Dermis microvascular lymphatic vessel endothelial cell (primary cell): ENCODE measurements at places on chromosomes 13 and 19.

GRCh38 chr13:87123987-87124784, 547.0 kb upstream of the SLITRK5 start:
- DNase-seq: no peak

- no peak for DNase-seq
Measured at GRCh38 chr13:44403461-44404056, 29.9 kb downstream of the SERP2 start.

DNA sequence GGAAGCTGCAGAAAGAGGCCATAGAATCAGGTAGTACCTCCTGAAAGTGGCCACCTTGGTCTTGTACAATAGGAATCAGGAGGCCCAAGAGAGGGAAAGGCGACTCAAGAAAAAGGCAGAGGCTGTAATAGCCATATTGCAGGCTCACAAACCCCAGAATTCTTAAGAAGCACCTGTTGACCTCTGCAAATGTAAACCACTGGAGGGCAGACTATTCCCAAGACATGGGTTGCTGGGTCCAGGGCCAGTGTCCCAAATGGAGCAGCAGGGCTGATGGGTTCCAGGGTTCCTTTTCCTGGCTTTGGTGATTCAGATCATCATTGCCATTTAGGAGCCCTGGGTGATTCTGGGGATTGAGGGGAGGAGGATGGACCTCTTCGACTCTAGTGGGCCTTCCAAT, 167.6 kb downstream of the B3GLCT start:
- no peak for DNase-seq

DNA sequence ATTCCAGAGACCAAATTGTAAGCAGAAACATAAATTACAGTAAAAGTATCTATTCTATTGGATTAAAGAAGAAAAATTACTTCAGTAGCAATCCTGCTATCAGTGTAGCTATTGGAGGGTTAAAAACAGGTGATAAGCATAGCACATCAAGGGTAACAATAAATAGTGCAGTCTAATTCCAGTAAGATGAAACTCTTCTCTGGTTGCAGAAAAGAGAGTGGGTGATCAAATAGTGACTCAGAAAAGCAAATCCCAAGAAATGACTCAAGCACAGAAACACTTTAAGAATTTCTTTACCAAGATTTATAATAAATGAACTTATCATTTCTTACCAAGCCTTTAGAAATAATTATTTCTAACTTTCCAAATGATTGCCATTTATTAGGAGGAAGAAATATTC, 135.7 kb downstream of the LMO7 start:
- DNase-seq: no peak

GRCh38 chr19:1223018-1223855, 14.6 kb downstream of the CBARP start:
- DNase-seq: no peak

DNA sequence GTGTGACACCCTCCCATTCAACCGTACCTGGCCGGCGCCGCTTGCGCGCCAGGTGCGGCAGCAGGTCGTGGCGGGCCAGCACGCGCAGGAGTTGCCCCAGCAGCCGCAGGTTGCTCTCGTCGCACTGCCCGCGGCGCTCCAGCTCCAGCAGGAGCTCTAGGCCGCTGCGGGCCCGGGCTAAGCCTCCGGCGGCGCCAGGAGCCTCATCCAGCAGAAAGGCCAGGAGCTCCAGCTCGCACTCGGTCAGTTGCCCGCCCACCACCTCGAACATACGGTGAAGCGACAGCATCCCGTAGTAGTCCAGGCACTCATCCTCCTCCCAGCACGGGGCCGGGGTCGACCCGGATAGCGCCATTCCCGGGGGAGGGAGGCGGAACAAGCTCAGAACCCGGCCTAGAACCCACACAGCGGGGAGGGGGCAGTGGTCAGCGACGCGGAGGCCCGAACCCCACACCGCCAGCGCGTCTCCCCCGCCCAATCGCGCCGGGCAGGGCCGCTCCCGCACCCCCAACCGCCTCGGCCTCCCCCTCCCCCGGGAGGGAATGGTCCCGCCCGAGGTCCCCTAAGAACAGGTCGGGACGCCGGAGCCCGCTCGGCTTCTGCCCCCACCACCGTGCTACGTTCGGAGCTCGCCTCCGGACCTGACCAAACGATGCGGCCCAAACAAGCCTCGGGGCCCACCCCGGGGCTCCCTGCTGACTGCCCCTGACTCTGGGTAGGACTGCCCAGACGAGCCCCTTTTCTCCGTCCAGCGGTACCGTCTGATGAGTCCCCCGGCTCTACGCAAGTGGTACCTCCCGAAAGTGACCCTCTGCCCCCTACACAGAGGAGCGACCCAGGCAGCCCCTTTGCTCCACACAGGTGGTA, 591 bp downstream of the DEDD2 start:
- DNase-seq: no peak

DNA sequence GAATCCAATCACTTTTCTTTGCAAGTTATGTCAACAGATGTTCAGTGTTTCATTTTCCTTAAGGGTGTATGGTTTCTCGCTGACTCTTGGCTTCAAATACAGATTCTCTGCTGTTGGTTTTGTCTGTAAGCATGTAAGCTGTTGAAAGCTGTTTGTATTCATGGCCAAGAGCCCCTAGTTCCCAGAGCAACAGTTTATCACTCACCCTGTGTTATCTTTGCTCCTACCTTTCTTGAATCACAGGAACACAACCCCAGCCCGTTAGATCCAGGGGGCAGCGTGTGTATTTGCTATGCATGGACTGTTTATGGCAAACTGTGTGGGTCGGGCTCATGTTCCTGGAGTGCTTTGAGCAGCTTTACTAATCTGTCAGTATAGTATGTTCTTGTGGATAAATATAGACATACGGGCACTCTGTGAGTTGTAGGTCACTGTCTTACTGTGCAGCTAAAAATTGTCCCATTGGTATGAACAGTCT, 28.9 kb downstream of the FRY start:
- DNase-seq: no peak

- no peak for DNase-seq
Measured at GRCh38 chr19:46000491-46001246, 5.4 kb downstream of the CCDC61 start.
